ENCODE measurements at places on chromosomes 12 and 14.

DNA sequence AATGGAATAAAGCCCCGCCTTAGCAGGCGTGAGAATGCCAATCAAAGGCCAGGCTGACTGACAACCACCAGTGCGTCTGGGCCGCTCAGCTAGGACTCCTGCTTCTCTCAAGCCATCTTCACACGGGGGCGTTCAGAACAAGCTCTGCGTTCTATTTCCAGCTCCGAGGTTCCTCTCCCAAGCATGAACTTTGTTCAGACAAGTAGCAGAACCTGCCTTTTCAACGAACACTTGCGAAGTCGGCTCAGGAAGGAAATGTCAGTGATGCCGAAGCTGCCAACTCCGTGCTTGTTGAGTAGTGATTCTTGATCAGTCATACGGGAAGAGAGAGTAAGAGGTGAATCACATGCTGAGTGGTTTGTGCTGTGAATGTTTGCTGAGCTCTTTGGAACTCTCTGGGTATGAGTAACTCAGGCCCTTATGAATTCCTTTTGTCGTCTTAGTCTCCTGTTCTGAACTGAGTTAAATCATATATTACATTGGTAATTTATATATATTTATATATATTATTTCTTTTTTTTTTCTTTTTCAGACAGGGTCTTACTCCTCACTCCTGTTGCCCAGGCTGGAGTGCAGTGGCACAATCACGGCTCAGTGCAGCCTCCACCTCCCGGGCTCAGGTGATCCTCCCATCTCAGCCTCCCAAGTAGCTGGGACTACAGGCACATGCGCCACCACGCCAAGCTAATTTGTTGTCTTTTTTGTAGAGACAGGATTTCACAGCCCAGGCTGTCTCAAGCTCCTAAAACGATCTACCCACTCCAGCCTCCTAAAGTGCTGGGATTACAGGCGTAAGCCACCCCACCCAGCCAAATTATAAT, 29.4 kb upstream of the BCL7A start:
- DNase-seq = peak; percentile 83
- H3K27me3 ChIP-seq = peaks cover 9% of the 10 kb centered on the region
- H3K4me3 ChIP-seq = peak overlapping the region; percentile 78
- peak overlapping the region; percentile 78 for H3K27ac ChIP-seq
- H3K36me3 ChIP-seq = no peaks in the 10 kb centered on the region
- peaks cover 32% of the 10 kb centered on the region for H3K4me1 ChIP-seq

DNA sequence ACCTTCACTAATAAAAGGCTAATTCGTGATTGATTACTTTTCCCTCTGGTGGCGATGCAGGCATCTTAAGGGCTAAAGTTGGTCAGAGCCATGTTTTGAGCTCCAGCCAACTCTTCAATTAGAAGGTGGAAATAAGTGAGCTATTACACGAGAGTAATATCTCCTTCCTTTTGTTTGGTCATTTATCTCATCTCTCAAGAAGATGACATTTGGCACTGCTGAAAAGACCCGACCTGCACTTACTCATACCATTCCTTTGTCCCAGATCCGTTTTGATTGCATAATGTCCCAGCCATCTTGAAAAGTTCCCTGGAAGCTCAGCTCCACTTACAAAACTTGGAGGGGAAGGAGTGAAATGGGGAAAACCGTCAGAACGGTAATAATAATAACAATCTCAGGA, 316.2 kb downstream of the VRK1 start:
- H3K4me1 ChIP-seq = peaks cover 4% of the 10 kb centered on the region
- DNase-seq = no peak
- H3K27ac ChIP-seq = no peak overlapping the region
- peaks cover 5% of the 10 kb centered on the region for H3K36me3 ChIP-seq

DNA sequence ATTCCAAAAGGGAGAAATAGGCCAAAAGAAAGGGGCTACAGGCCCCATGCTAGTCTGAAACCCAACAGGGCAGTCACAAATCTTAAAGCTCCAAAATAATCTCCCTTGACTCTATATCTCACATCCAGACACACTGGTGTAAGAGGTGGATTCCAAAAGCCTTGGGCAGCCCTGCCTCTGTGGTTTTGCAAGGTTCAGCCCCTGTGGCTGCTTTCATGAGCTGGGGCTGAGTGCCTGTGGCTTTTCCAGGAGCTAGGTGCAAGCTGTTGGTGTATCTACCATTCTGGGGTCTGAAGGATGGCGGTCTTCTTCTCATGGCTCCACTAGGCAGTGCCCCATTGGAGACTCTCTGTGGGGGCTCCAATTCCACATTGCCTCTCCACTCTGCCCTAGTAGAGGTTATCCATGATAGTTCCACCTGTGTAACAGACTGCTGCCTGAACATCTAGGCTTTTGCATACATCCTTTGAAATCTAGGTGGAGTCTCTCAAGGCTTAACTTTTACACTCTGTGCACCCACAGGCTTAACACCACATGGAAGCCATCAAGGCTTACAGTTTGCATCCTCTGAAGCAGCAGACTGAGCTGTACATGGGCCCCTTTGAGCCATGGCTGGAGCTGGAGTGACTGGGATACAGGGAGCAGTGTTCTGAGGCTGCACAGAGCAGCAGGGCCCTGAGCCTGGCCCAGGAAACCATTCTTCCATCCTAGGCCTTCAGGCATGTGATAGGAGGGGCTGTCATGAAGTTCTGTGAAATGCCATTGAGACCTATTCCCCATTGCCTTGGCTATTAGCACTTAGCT, 66.5 kb upstream of the ABCD2 start:
- H3K4me3 ChIP-seq = no peak overlapping the region
- H3K27ac ChIP-seq = no peak overlapping the region
- no peaks in the 10 kb centered on the region for H3K36me3 ChIP-seq
- H3K27me3 ChIP-seq = no peaks in the 10 kb centered on the region
- no peak for DNase-seq
- H3K4me1 ChIP-seq = peaks cover 25% of the 10 kb centered on the region

- H3K27ac ChIP-seq = no peak overlapping the region
- no peaks in the 10 kb centered on the region for H3K27me3 ChIP-seq
- no peaks in the 10 kb centered on the region for H3K4me1 ChIP-seq
- H3K36me3 ChIP-seq = no peaks in the 10 kb centered on the region
Observed at GRCh38 chr14:103539056-103539825, 10.2 kb downstream of the TRMT61A start.

- peaks cover 52% of the 10 kb centered on the region for H3K36me3 ChIP-seq
- DNase-seq = no peak
- no peaks in the 10 kb centered on the region for H3K27me3 ChIP-seq
- no peak overlapping the region for H3K27ac ChIP-seq
Observed at GRCh38 chr12:11870041-11870451, 200.7 kb upstream of the BCL2L14 start.

DNA sequence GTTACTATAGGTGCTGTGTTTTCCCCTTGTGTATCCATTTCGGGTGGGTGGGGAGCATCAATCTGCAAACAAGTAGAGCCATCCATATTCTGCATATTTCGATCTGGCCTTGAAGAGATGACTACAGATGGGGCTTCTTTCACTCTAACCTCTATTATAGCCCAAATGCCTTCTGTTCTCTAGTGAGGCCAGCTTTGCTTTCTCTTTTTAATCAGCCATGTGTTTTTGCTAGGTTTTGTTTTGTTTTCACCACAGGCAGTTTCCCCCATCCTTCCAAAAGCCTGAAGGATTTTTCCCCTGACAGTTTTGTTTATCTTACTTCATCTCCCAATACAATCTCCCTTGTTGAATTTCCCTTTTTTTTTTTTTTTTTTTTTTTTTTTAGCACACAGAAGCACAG, 224.1 kb downstream of the BTG1 start:
- no peak overlapping the region for H3K4me3 ChIP-seq
- peaks cover 2% of the 10 kb centered on the region for H3K36me3 ChIP-seq
- DNase-seq = no peak
- H3K27me3 ChIP-seq = no peaks in the 10 kb centered on the region

- peak; percentile 48 for DNase-seq
- H3K27ac ChIP-seq = no peak overlapping the region
- H3K27me3 ChIP-seq = no peaks in the 10 kb centered on the region
- peaks cover 36% of the 10 kb centered on the region for H3K4me1 ChIP-seq
Observed at GRCh38 chr12:107404981-107405380, 280.6 kb upstream of the PWP1 start.

- no peak overlapping the region for H3K4me3 ChIP-seq
- no peak for DNase-seq
- H3K27ac ChIP-seq = no peak overlapping the region
- peaks cover 16% of the 10 kb centered on the region for H3K36me3 ChIP-seq
Observed at GRCh38 chr12:94815450-94815849, 165.1 kb upstream of the TMCC3 start.

- no peaks in the 10 kb centered on the region for H3K27me3 ChIP-seq
- H3K4me1 ChIP-seq = peaks cover 30% of the 10 kb centered on the region
- peak; percentile 36 for DNase-seq
- H3K36me3 ChIP-seq = no peaks in the 10 kb centered on the region
Observed at GRCh38 chr12:116236148-116236731, 41.3 kb downstream of the MED13L start.

DNA sequence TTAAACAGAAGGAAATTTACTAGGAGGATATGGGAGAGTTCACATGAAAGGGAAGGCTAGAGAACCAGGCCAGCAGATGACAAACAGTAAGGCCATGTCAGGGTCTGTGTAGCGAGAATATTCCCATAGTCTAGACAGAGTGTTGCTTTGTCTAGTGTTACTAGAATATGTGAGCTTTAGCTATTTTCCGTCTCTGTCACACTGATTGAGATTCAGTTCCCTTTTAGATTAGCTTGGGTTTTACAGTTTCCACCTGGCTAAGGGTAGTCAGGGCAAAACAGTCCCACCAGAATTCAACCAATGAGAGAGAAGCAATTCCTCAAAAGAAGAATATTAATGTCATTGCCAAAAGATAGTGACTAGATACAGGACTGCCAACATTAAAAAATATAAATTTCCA, 82.8 kb upstream of the MDM1 start:
- no peaks in the 10 kb centered on the region for H3K27me3 ChIP-seq
- H3K4me1 ChIP-seq = peaks cover 19% of the 10 kb centered on the region
- no peak overlapping the region for H3K27ac ChIP-seq
- no peak overlapping the region for H3K4me3 ChIP-seq

- DNase-seq = no peak
- H3K27ac ChIP-seq = no peak overlapping the region
Observed at GRCh38 chr14:95163132-95163531, 5.8 kb upstream of the DICER1 start.

- H3K4me1 ChIP-seq = no peaks in the 10 kb centered on the region
- no peaks in the 10 kb centered on the region for H3K27me3 ChIP-seq
- no peaks in the 10 kb centered on the region for H3K36me3 ChIP-seq
- H3K27ac ChIP-seq = no peak overlapping the region
- no peak for DNase-seq
- no peak overlapping the region for H3K4me3 ChIP-seq
Observed at GRCh38 chr14:86510491-86510890, 980.5 kb downstream of the FLRT2 start.

GRCh38 chr12:79402606-79403005, 288.2 kb downstream of the PAWR start:
- no peaks in the 10 kb centered on the region for H3K4me1 ChIP-seq
- no peaks in the 10 kb centered on the region for H3K27me3 ChIP-seq
- no peak for DNase-seq
- H3K36me3 ChIP-seq = no peaks in the 10 kb centered on the region
- no peak overlapping the region for H3K27ac ChIP-seq

- H3K36me3 ChIP-seq = no peaks in the 10 kb centered on the region
- peaks cover 8% of the 10 kb centered on the region for H3K27me3 ChIP-seq
- H3K27ac ChIP-seq = no peak overlapping the region
- H3K4me3 ChIP-seq = no peak overlapping the region
Observed at GRCh38 chr12:52558781-52559445, 6.0 kb upstream of the KRT71 start.

GRCh38 chr14:61330511-61330910, 9.1 kb downstream of the PRKCH start:
- DNase-seq = no peak
- peaks cover 96% of the 10 kb centered on the region for H3K4me1 ChIP-seq
- peaks cover 13% of the 10 kb centered on the region for H3K36me3 ChIP-seq
- peak overlapping the region; percentile 82 for H3K4me3 ChIP-seq
- peak overlapping the region; percentile 93 for H3K27ac ChIP-seq
- no peaks in the 10 kb centered on the region for H3K27me3 ChIP-seq

- H3K27me3 ChIP-seq = peaks cover 45% of the 10 kb centered on the region
- DNase-seq = no peak
- no peaks in the 10 kb centered on the region for H3K36me3 ChIP-seq
- no peak within 1 kb of the TSS for H3K27ac ChIP-seq
Observed at GRCh38 chr12:26195250-26195640, at the start of gene SSPN. SSPN (plus strand) TSS chr12:26195573; CDS start chr12:26195673, 100 bp downstream.

DNA sequence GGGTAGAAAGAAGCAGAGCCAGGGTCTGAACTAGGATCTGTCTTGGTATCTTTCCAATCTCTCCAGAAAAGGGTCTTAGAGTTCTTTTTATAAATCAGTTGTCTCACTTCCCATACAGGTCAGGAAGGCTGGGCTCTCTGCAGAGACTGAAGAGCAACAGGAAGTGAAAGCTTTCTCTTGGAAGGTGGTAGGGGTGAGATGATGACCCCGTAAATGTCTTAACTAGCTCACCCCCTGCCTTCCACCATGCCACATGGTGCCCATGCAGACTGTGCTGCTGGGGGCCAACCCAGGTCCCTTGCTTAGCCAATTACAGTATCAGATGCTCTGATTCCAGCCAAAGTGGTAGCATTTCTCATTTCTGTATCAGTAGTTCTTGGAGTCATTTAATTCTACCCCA, 17.6 kb upstream of the RASSF8 start:
- no peak for DNase-seq
- no peaks in the 10 kb centered on the region for H3K36me3 ChIP-seq
- H3K27ac ChIP-seq = no peak overlapping the region
- H3K4me3 ChIP-seq = no peak overlapping the region
- no peaks in the 10 kb centered on the region for H3K4me1 ChIP-seq
- no peaks in the 10 kb centered on the region for H3K27me3 ChIP-seq

DNA sequence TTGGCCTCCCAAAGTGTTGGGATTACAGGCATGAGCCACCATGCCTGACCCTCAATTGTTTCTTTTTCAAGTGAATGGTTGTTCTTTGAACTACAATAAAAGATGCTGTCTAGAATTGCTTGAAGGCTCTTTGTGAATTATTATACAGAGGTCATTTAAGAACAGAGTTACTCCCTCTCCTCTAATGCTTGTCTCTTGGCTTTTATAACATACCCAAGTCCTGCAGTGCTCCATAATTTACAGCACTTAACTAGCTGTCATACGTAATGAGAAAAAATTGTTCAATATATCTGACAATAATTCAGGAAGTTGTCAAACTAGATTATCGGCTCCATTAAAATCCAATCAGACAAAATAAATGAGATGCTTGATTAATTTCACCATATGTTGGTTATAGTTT, 823.0 kb upstream of the ATXN7L3B start:
- H3K27ac ChIP-seq = no peak overlapping the region
- no peak for DNase-seq
- no peaks in the 10 kb centered on the region for H3K36me3 ChIP-seq
- no peaks in the 10 kb centered on the region for H3K4me1 ChIP-seq
- H3K27me3 ChIP-seq = no peaks in the 10 kb centered on the region
- H3K4me3 ChIP-seq = no peak overlapping the region

- no peak overlapping the region for H3K4me3 ChIP-seq
- peaks cover 1% of the 10 kb centered on the region for H3K36me3 ChIP-seq
- no peaks in the 10 kb centered on the region for H3K27me3 ChIP-seq
Observed at GRCh38 chr12:34354239-34355200, 332.2 kb downstream of the ALG10 start.

All from activated T-cell treated with anti-CD3 and anti-CD28 coated beads, Interleukin-2, amount 50 U/mL, for 72 hours (primary cell).